Stimulated activated CD4-positive, alpha-beta T cell treated with anti-CD3 and anti-CD28 coated beads, Interleukin-15, amount 100 ng/mL, for 1 hour (primary cell): ENCODE measurements at places on chromosomes 7 and 10.

DNA sequence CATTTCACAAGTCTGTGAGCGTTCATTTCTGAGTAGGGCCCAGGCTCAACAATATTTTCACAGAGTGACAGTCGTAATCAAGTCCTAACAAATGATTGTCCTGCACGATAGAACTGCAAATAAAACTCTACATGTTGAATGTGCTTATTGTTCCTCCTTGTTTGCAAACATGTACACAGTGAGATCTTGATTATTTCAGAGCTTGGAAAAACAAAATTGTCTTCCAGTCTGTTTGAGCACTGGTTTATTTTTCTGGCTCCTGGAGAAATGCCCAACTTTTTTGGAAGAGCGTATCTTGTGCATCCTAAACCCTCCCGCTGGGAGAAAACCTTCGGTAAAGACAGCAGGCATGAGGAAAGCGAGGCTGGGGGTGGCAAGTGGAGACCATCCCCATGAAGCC lies 91.1 kb downstream of the TEX36 start:
- DNase-seq, result no peak

DNA sequence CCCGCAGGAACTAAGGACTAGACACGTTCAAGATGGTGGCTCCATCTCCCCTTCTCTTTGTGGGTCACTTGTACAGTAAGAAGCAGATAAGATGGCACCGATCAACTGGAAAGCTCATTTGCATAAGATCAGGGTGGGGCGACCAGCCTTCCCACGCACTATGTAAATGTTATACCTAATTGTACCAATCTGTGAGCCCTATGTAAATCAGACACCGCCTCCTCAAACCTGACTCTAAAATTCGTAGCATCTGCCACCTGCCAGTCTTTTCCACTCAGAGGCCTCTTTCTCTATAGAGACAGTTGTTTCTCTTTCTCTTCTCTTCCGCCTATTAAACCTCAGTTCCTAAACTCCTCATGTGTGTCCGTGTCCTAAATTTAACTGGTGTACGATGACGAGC lies 324.5 kb downstream of the PHF14 start:
- no peak for DNase-seq

DNA sequence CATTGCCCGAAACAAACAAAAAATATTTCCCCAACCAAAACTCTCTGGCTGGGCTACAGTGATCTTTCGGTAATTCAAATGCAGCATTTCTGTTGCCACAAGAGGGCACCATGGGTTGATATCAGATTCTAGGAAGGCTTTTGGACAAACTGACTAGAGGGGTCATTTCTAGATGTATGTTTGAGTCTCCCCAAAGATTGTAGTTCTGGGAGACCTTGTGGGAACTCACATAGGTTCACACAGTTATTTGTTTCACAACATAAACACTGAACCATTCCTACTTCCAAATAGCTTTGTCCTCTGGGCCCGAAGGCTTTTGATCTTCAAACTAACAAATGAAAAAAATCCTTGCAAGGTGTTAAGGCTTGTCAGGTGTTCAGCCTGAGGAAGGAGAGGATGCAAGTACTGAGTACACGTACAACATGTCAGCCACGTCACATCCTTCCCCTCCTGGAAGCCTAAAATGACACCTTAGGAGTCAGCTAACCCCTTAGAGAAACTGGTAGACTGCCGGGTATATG lies 37.0 kb upstream of the IL15RA start:
- DNase-seq, result peak; percentile 35

DNA sequence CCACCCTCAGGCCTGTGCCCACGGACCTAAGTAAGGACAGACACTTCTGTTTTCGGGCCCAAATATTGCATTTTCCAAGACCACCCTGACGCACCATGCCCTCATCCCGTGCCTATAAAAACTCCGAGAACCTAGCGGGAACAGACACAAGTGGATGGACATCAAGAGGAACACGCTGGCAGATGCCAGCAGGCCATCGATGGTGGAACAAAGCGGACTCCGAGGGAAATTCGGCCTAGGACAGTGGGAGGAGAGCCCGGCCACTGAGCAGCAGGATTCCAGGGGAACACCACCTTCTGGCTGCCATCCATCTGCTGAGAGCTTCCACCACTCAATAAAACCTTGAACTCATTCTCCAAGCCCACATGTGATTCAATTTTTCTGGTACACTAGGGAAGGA lies 243.6 kb upstream of the ZWINT start:
- DNase-seq, result no peak

DNA sequence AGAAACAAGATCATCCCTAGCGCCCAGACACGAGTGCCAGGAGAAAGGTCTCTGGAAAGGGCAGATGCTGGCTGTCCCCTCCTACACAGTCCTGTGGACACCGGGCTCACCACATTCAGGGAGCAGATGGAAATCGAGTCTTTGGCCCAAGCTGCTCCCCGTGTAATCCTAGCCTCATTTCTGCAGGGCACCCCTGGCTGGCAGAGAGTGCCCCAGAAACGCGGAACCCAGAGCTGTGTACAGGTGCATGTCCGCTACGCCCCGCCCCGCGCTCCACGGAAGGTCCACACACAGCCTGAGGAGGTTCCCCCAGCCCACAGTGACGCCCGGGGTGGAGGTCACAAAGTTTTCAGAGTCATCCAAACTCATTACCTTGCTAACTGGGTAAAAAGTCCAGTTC lies 202.8 kb downstream of the MAD1L1 start:
- no peak for DNase-seq

DNA sequence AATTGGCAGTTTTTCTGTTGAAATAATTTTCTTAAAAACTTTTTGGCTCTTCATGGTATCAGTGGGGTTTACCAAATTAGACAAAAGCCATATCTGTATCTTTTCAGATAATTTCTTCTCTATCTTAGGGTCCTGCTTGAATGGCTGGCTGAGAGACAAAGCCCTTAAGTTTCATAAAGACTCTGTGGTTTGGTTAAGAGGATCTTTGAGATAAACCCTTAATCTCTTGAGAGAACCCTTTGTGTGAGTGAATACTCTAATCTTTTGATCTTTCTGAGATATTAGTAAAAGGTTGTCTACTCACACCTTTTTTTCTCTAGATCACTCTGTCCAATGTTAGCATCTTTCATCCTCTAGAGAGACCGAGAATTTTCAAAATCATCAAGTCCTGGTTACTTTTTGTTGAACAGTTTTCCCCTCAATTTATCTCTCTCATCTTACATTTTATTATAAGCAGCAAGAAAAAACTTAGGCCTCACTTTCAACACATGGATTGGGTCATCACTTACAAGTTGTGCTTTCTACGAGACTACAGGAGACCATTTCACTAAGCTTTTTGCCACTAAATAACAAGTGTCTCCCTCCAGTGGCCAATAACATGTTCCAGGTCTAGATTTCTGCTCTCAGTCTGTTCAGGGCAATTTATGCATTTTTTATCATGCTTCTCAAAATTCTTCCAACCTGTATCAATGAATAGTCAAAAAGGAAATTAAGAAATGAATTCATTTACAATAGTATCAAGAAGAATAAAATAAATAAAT lies 28.4 kb downstream of the DNAJC9 start:
- no peak for DNase-seq

DNA sequence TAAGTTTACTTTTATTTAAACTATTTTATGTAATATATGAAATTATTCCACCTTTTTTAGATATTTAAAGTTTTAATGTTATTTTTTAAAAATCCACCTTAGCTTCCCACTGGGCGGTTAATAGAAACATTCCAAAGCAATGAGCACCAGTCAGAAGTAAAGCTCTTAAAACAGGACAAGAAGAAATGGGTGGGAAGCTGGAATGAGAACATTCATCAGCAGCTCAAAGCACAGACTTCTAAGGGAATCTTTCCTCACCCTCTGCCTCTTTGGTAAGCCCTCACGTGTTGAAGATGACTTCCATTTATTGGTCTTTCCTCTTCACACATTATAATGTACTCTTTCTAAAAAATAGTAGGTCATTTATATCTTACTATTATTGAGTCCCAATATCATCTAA lies 3.1 kb downstream of the AGMO start:
- no peak for DNase-seq

GRCh38 chr10:76398043-76398710 lies 966.8 kb downstream of the LRMDA start:
- DNase-seq, result no peak

DNA sequence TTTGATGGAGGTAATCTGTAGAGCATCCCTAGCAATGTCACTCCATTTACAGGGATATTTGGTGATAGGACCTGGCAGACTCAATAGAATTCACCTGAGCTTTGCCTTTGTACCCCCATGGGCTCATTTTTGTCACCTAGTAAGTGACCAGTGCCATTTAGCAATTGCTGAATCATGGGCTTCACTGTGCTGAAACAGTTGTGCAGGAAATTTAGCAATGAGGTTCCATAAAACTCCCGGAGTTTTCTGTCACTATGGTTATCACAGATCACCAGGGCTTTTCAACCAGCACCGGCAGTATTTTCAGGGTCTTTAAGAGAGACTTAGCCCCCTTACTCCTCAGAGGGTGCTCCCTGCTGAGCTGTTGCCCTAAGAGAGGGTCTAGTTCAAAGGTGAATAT lies 40.2 kb downstream of the FAS start:
- no peak for DNase-seq

DNA sequence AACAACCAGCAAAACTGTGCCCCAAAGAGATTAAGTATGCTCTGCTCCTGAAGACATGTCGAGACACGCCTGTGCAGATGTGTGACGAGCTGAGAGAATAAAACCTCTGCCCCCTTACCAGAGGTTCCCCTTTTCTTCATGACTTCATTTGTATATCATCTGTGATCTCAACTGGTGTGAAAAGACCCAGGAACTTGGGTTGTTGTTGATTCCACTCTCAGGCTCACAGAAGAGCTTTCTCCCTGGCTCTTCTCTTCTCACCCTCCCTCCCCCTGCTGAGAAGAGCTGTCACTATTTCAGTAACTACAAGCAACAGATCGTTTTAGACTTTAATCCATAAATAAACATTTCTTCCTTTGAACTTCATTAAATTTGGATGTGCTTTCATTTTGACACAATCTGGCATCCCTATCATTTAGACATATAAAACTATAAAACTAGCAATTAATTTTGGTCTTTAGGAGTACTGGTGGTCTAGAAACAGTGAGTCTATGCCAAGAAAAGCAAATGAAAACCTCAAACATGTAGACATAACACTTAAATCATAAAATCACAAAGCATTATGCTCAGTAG lies 179.3 kb upstream of the FZD8 start:
- DNase-seq, result no peak

- DNase-seq, result no peak
These were observed 9.3 kb upstream of the GATAD1 start for GRCh38 chr7:92437956-92438491.
